Tibial artery (tissue), 4 donors: ENCODE measurements at places on chromosomes 12 and 14.

DNA sequence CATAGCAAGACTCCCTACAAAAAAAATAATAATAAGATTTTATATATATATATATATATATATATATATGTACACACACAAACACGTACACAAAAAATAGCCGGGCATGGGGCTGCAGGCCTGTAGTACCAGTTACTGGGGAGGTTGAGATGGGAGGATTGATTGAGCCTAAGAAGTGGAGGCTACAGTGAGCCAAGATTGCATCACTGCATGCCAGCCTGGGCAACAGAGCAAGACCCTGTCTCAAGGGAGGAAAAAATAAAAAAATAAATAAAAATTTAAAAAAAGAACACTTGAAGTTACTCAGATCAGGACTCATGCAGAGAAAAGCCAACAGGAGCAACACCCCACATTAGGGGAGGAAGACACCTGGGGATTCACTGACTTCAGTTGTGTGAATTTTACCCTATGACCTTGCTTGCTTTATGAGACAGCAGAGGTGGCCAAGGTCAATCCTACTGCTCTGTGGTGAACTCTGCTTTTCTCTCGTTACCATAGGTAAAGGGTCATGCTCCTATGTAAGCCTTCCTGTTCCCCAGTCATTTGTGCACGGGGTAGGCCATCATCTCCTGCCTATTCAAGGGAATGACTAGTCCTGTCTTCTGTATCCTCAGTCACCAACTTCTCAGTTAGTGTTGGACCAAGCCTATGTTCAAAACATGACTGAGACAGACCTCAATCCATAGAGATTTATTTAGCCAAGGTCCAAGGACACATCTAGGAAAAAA lies 1119.8 kb upstream of the TMEM132C start:
- no peak for DNase-seq

- DNase-seq: no peak
Measured at GRCh38 chr14:22646570-22647254, 2.6 kb upstream of the OR6J1 start.

GRCh38 chr12:39835517-39836489 lies 216.2 kb upstream of the ABCD2 start:
- DNase-seq: no peak

DNA sequence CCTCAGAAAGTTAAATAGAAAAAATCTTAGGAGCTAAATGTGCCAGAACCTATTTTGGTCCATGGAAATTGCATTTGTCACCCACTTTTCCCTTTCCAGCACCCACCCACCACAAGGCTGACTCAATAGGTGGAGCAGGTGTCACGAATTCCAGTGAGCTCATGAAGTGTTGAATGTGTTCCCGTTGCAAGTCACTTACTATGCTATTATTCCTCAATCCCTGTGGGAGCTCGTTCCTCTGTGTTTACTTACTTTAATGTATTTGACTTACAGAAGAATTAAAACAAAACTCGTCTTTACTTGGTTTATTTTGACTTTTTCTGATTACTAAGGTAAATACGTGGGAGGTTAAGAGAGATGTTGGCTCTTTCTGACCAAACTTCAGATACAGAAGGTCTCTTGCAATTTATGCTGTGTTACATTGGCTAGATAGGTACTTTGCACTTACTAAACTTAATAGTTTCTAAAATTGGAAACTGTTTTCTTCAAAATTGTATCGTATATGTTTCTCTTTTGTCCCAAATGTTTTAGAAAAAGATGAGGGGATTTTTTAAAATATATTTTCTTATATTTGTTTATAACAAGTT lies 269.4 kb upstream of the NOVA1 start:
- DNase-seq: no peak

DNA sequence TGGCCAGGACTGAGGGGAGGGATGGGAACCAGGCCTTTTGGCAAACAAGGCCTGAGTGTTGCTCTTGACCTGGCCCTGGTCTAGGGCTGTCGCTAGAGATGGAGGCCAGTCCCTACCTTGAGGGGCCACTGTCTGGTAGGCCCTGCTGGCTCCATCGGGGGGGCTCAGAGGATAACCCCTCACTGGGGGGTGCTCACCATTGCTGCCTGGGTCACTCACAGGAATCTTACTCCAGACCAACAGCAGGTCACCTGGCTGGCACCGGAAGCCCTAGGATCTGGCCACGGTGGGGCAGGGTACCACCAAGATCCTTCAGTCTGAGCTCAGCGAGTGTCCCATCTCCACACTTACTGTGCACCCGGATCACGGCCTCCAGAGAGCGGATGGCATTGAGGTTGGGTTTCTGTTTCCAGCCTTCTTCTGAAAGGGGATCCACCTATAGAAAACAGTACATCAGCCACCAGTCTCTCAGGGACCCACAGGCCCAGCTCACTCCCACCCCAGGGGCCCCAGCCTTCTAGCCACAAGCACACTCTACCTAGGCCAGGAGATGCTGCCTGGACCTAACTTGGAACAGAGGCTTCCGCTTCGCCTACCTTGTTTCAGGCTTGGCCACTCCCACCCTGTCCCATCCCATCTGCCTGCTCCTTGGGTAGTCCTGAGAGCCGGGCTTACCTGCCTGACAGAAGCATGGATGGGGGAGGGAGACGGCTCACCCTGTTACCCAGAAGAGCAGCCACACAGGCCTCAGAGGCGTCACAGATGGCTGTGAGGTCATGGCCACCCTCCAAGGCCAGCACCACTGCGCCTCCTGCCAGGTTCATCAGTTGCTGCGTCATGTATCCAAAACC lies 12.2 kb downstream of the SLC48A1 start:
- DNase-seq: no peak

GRCh38 chr14:102872020-102872419 lies 50.4 kb upstream of the AMN start:
- DNase-seq: no peak
